ENCODE measurements at places on chromosomes 6 and 20.

DNA sequence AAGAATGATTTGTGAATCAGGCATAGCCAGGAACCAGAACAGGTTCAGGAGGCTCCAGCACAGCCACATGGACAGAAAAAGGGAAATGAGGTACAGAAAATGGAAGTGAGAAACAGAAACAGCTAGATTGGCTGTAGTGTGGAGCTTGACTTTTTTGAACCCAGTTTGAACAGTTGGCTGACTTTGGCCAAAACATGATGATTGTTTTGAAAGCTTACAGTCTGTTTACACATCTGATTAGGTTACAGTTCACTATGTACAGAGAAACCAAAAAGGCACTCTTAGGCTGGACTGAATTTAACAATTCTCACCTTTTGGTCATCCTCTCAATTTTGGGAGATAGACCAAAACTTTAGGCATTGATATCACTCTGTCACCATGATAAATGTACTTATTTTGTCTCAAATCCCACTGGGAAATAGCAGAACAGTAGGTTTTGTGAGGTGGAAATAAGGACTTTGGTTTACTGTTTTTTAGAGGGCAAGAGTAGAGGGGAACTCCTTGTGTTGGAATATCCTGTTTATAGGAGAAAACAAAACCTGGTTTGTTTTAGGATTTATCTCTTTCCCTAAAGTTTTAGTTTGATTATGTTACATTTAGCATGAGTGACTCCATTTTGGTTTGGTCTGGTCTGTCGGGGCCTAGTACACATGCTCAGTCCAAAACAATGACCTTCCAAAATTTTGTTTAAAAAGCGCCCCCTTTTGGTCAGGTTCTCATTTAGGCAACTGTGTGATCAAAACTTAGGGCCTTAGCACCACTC lies 123.1 kb downstream of the OLIG3 start:
- DNase-seq = no peak

DNA sequence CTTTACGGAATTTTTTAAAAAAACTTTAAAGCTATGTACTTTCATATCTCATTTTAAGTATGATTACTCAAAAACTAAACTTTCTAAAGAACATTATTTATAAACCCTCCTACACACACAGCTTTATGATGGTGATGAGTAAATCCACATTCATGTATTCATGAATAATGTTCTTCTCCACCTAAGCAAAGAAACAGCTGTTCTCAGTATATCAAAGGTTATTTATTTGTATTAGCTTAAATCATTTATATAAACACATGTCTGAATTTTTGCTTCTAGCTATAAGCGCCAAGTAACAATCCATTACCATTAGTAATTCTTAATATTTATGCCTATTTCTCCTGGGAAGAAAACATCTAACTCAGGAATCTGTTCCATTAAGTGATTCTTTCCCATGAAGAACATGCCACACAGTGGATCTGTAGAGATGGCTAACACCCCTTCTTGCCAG lies 63.3 kb downstream of the SMLR1 start:
- no peak for DNase-seq

DNA sequence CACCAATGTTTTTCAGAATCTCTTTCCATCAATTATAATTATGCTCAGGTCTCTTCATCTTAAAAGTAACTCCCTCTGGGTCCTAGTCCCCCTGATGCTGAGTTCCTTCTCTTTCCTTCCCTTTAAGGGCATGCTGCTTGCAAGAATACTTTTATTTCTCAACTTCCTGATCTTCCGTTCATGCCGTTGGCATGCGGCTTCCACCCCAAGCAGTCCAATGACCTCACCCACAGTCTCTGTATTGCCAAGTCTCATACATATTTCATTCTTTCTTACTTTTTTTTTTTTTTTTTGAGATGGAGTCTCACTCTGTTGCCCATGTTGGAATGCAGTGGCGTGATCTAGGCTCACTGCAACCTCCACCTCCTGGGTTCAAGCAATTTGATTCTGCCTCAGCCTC lies 83.5 kb downstream of the NDUFAF5 start:
- DNase-seq = no peak

DNA sequence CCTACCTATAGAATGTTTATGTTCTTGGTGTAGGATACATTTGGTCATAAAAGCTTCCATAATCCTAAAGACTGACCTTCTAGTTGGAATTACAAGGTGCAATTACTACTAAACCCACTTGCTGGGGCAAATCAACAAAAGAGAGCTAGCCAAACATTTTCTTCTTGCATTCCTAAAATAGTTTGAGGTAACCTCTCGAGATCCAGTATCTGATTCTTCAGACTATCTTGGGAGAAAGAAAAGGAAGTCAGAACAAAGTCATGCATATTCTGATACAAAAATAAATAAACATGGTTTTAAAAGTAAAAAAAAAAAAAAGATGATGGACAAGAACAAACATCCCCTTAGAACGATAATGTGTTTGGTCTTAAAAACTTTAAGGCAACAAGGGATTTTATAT lies 294.2 kb upstream of the RSPO3 start:
- DNase-seq = no peak

DNA sequence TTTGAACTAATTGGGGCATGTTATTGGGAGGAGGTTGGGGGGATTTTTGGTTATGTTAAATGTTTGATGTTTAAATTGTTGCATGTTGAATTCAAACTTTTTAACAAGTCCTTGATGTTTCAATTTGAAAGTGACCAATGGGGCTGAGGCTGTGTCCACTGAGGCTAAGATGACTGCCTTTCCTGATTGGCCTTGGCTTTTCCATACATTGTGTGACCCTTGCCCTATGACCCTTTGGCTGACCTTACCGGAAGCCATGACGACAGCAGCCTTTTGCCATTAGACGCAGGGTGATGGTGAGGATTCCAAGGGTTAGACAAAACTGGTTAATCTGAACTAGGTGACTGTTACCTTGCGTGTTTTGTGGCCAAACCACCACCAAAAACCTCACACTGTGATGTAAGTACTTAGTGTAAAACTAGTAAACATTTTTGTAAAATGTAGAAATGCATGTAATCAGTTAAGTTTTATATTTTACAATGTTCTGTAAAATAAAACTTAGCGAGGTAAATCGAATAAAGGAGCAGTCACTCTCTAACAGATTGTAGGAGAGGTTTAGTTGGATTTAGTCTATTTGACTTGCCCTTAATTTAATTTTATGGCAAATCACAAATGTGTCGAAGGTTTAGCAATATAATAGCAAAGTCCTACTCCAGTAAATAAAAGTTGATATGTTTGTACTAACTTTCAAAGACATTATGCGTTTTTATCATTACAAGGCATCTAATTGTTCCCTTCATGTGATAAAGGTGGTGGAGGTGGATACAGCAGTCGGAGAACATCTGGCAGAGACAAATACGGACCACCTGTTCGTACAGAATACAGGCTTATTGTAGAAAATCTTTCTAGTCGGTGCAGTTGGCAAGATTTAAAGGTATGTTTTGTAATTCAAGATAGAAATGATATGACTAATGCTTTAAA lies 1.6 kb downstream of the SRSF6 start:
- DNase-seq = no peak

DNA sequence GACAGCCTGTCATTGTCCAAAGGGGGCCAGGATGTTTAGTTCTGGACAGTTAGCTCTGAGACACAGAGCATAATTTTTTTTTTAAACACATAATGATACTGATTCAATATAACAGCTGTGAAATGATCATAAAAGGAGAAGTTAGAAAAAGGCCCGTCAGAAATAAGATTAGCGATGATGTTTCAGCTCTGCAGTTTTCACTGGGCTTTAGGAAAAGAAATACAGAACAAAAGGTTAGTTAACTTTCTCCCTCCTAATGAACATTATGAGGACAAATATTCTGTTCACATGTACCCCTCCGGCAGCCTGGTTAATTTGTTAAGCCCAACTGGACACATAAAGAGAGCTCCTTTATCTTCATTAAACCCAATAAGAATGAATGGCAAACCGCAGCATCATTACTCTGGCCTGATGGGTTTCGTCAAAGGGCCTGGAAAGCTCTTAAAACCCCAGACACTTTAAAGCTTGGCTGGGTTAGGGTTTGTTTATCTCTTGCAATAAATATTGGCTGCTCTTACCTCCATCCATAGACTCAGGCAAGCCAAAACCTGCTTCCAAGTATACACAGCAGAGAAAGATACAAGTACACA lies 394.6 kb downstream of the KIF16B start:
- no peak for DNase-seq

DNA sequence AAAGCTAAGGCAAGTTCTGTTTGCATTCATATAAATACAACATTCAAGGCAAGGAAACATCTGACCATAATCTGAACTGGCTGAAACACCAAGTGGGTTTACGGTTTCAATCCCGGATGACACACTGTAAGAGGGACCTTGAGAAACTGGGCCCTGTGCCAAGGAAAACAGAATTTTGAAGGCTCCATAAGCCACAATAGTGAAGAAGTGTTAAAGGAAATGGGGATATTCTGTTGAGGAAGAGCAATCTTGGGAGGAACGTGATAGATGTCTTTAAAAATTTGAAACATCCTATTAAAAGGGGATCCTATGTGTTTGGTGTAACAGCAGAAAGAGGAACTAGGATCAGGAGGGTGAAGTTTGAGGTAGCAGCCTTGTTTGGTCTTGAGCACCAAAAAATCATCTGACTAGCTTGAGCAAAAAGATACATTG lies 82.4 kb upstream of the TAB2 start:
- DNase-seq = no peak

DNA sequence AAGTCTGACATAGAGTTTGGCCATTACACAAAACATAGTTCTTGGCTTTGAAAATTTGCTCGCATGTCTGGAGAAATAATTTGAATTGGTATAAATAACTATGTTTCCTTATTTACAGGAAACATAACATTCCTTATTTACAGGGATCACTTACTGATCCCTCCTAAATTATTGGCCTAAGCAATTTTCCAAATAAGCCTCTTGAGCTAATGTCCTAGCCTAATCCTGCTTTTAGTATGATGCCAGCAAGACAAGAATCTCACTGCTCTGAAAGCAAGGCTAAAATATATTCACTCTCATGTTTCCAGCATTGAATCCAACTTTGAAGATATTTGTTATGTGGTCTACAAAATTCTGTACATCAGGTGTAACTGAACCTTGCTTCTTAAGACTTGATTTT lies 4.1 kb upstream of the TBC1D32 start:
- no peak for DNase-seq

- no peak for DNase-seq
Observed at GRCh38 chr6:74997646-74998045, 208.2 kb downstream of the COL12A1 start.

DNA sequence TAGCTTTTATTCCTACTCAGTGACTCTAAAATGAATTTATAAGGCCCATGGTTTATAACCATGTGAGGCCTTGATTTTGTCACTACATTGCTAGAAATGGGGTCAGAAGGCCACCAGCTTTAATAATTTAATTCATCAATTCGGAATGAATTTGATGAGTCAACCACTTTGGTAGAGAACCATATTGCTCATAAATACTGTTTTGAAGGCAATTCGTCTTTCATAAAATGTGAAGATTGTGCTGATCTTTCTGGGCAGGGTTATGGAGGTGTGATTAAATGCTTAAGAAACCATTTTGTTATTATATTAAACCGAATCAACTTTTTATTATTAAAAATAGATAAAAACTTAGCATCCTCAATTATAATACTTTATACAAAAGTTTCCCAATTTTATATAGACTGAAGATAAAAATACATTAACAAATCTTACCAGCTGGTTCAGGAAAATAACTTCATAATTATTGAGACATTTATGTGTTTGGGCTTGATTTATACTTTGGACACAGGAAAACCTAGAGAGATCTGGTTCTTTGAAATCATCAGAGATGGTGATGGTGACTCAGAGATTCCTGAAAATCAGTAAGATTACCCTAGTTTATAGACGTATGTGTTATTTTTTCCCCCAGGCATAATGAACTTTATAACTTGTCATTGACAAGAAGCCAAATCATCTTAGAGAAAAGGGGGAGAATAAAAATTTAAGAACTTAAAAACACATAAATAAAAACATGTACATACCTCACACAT lies 10.6 kb downstream of the HCRTR2 start:
- DNase-seq = no peak

DNA sequence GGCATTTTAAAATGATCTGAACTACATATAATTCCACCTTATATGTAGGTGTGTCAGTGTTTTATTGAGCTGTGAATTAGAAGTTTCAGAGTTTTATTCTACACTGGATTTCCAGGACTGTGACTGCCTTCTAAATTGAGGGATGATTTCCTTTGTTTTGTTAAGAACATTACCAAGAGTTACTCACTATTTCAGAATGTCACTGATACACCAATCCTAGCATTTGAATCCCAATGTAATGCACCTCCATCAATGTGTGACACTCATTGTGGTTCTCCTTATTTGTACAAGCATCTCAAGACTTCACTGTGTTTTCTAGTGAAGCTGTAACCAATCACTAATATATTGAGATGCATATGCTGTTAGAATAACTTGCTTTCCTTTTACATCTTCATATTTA lies 86.8 kb downstream of the PLCB1 start:
- DNase-seq = no peak

DNA sequence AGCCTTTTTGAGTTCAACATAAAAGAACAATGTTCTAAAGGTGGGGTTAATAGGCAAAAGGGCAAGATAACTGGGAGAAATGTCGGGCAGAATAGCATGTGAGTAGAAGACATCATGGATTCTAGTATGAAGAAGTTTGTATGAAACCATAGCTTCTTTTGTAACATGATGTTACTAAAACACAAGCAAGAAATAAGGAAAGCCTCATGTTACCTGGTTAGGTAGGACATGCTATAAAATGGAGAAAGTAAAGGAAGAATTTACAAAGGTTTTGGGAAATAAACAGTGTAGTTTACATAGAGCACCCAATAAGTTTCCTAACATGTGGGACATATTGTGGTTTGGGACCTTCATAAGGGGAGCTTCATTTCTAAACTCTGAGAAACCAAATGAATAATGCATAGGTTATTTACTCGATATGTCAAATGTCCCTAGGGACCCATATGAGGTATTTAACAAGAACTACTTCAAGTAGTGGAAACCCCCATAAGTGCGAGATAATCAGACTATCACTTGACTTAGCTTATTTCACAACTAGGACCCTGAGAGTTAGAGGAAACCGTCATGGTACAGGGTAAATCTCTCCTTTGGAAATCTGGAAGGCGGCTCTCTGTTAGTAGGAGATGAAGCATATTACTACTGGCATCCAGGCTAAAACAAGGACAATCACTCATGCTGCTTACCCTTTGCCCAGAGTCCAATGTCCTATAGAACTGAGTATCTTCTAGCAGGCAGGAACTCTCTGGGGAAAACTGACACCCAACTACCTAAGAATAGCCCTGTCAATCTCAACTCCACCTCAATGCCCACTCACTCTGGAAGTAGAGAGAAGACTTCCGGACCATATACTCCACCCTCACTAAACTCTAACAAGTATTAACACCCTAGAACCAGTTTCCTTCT lies 57.5 kb downstream of the ILRUN start:
- DNase-seq = no peak

DNA sequence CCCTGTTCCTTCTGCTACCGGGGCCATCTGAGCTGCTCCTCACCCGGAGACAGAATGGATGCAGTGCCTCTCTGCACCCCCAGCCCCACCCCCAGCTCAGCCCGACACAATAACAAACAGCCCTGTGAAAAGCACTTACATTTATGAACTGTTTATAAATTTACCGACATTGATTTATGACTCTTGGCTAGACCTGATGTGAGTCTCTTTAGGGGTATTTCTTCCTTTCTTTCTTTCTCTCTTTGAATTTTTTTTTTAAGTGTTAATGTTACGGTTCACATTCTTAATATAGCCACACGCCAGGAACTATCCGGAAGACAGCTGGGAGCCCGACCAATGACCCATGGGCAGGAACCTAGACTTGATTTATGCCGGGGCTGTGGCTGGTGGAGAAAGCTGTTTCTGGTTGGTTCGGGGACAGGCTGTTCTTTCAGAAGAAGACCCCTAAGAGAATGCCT lies 266.3 kb downstream of the CDC5L start:
- DNase-seq = no peak

All from stimulated activated CD8-positive, alpha-beta memory T cell treated with anti-CD3 and anti-CD28 coated beads, Interleukin-15, amount 100 ng/mL, for 24 hours (primary cell).